Stimulated activated CD4-positive, alpha-beta T cell treated with anti-CD3 and anti-CD28 coated beads, Interleukin-1b, Interleukin-23, amount 100 ng/mL, for 1 hour (primary cell): ENCODE measurements at places on chromosomes 7 and 10.

- DNase-seq, result no peak
Measured at GRCh38 chr10:80081801-80082750, 3.6 kb downstream of the TMEM254 start.

- no peak for DNase-seq
Measured at GRCh38 chr7:5408777-5409176, 14.9 kb downstream of the TNRC18 start.

DNA sequence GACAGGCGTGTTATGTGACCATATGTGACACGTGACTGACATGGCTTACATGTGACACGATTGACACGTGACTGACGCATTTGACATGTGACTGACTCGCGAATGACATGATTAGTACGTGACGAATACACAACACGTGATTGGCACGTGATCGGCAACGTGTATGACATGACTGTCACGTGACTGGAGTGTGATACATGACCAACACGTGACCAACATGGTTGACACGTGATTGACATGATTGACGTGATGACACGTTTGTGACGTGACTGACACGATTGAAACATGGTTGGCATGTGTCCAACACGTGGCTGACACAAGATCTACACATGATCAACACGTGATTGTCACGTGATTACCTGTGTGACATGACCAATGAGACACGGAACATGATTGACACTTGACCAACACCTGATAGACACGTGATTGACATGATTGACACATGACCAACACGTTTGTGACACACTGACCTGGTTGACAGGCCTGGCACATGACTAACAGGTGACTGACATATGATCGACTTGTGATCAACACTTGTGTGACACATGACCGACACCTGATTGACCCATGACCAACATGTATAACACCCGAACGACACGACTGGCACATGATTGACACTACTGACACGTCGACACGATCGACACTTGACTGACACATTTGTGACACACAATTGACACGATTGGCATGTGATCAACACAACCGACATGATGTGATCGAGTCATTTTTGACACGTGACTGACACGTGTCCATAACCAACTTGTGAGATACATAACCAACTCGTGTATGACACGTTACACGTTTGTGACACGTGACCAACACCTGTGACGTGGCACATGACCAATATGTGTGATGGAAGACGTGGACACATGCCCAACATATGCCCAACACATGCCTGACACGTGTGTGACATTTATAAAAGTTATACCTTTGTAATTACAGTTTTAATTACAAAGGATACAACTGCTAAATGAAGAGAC lies 21.1 kb downstream of the CRPPA start:
- DNase-seq, result no peak

- no peak for DNase-seq
Measured at GRCh38 chr7:94332571-94332970, 62.1 kb upstream of the COL1A2 start.

DNA sequence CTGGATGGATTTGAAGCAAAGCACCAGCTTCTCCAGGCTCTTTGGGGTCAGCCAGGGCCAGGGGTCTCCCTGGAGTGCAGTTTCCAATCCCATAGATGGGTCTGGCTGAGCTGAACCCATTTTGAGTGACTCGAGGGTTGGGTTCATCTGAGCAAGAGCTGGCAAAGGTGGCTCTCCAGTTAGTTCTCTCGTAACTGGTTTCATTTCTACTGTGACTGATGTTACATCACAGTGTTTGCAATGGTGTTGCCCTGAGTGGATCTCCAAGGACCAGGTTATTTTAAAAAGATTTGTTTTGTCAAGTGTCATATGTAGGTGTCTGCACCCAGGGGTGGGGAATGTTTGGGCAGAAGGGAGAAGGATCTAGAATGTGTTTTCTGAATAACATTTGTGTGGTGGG lies 14.2 kb downstream of the LEP start:
- DNase-seq, result no peak
